Right ventricle myocardium superior (tissue), 1 donor: ENCODE measurements at places on chromosomes 7 and 10. TPM values are rescaled to one million over a fixed set of nuclear protein-coding genes. Genes with fewer than 3 reads are reported as not detected.

- no peak for DNase-seq
Observed at GRCh38 chr10:69655124-69655867, 25.2 kb downstream of the FAM241B start.

- no peak for DNase-seq
Observed at GRCh38 chr10:130483691-130484467, 347.7 kb downstream of the GLRX3 start.

DNA sequence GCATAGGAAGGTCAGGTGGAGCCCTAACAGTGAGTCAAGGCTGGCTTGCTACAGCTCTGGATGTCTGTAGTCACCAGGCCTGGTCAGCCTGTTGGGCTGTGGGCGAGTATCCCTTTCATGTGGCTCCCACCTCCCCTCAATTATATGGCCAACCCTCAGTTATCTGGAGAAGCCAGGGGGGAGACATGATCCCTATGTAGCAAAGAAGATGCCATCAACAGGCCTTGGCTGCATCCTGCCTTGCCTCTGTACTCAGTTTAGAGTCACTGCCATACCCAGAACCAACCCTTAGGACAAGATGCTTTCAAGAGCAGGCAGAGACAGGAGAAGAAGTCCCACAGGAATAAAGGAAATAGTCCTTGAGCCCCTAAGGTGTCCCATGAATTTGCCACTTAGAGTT, 763.9 kb downstream of the GRID1 start:
- DNase-seq, result no peak

GRCh38 chr7:139054101-139054500, 18.3 kb upstream of the ZC3HAV1L start:
- DNase-seq, result no peak

- DNase-seq, result no peak
Observed at GRCh38 chr10:114771157-114771556, 50.4 kb upstream of the FHIP2A start.

- DNase-seq, result no peak
Observed at GRCh38 chr10:124450012-124450782, at the start of gene NKX1-2. NKX1-2 (minus strand) TSS chr10:124450035; CDS start chr10:124449943, 92 bp downstream.

DNA sequence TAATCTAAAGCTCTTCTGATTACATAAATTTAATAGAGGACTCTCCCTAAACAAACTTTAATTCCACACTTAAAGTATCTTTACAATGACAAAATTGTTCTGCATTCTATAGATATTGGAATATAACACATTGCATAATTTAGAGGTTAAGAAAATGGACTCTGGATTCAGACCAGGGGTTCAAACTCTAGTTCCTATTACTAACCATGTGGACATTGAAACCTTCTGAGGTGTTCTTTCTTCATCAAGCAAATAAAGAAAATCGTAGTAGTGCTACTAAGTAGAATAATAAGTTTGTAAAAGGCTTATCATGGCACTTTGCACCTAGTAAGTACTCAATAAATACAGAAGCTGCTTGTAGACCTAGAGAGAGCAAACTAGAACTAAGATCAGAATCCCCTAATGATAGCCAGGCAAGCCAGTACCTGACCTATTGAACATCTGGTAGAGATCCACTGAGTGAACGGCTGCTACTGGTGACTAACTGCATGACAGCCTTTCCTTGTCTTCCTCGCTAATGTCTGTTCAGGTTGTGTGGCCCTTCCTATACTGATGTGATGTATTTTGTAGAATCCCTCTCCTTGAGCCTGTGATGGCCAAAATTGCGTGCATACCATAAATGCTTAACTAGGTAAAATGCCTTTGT, 430.3 kb downstream of the KCNMA1 start:
- no peak for DNase-seq

DNA sequence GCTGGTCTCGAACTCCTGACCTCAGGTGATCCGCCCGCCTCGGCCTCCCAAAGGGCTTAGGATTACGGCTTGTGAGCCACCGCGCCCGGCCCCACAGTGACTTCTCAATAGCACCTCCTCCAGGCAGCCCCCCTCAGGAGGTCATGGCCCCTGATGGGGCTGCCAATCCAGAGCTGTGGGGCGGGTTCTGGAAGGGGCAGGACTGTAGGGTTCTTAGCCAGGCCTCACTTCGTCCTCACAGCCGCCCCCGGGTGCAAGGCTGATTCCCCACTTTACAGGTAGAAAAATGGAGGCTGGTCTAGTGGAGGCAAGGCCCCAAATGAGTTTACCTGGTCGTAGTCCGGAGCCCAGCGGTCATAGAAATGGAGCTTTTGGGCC, 638 bp downstream of the METTL27 start:
- DNase-seq, result peak; percentile 40

- no peak for DNase-seq
Observed at GRCh38 chr10:104040862-104041789, 44.6 kb downstream of the COL17A1 start.

DNA sequence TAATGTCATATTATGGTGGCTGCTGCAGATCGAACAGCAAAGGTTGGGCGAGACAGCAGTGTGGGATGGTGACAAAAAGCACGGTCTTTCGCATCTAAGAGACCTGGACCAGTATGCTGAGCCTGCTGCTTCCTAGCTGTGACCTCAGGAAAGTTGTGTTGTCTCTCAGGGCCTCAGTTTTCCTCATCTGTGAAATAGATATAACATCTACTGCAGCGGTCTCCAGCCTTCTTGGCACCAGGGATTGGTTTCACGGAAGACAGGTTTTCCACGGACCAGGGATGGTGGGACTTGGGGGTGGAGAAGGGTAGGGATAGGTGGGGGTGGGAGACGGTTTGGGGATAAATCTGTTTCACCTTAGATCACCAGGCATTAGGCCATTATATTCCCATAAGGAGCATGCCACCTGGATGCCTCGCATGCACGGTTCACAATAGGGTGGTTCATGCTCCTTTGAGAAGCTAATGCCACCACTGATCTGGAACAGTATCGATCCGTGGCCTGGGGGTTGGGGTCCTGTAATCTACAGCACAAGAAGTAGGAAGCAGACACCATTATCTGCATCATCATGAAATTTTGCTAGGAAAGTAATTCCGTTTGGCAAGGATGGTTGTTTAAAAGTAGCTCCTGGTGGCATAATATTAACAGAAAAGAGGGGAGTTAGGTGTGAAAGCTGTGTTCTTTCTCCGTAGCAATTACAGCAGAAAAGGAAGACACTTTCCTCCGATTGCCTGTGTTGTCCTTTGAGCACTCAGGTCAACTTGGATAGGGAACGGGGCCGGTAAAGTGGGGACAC, 10.8 kb downstream of the KLF6 start:
- no peak for DNase-seq

DNA sequence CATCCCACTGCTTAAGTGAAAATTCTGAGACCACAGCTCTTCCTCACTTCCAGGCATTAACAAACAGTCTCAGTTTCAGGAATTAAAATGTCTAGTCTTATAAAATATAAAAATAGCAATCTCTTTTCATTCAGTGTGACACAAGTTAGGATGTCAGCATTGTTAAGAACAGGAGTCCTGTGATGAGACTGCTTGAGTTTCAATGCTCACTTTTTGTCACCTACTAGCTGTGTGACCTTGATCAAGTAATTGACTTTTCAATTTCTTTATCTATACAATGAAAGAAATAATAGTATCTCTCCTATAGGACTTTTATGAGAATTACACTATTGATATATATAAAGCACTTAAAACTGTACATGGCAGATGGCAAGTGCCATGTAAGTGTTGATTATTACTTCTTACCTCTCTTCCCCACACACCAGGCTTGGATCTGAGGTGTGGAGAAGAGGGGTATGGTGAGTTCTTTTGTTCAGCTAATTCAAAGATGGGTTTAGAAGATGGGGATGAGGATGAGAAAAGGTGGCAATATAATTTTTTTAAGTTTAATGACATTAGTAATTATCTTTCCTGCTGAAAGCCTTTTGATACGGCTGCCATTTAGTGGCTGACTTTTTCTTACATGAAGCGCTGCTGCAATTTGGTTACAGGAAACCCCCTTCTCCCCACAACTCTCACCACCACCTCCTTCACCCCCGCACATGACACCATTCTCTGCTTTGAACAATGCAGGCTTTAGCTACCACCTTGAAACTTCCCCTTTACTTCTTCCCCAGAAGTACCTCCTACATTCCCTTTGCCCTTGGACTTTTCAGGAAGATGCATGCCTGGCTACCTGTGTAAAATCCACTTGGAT, 20.8 kb upstream of the HYAL4 start:
- DNase-seq, result no peak

DNA sequence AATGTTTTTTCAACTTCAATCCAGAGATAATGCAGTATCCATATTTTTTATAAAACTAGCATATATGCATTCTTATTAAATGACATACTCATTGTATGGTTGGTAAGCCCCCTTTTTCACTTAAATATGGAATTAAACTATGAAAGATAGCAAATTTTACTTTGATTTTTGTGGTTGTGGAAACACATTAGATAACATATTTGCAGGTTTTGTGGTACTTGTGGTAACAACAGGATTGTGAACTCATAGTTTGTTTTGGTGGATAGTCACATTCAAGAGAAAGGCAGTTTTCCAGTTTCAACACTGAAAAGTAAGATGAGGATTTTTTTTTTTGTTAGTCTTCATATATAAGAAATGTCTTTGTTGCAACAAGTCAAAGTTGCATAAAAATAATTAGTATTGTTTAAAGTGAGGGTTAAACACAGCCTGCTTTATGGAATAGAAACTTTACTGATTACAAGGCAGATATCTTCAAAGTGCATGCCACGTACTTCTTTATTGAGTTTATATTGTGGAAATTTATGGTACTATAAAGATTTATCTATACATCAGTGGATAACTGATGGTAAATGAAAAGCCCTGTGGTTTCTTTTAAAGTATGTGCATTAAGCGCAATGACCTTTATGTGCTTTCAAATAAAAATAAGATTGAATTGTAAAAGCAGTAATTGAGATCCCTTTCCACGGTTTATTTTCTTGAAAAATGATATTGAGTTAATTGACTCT, 39.7 kb upstream of the SEMA3D start:
- no peak for DNase-seq

- no peak for DNase-seq
Observed at GRCh38 chr10:69398466-69398865, 18.3 kb downstream of the TACR2 start.

DNA sequence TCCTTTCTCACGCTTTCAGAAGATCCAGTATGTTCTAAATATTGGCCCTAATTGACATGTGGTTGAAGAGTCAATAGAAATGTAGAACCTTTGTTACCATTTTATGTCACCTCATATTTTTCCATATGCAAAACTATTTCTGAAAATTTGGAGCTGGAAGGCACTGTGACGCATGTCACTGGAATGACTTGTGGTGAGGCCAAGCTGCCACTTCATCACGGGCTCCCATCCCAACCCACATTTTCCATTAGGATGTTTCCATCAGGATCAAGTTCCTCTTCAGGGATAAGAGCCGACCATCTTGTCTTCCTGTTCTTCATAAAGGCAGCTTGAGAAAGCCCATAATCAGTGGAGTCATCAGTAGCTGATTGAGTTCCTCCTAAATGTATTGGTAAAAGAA, 1241.7 kb downstream of the GATA3 start:
- DNase-seq, result no peak

DNA sequence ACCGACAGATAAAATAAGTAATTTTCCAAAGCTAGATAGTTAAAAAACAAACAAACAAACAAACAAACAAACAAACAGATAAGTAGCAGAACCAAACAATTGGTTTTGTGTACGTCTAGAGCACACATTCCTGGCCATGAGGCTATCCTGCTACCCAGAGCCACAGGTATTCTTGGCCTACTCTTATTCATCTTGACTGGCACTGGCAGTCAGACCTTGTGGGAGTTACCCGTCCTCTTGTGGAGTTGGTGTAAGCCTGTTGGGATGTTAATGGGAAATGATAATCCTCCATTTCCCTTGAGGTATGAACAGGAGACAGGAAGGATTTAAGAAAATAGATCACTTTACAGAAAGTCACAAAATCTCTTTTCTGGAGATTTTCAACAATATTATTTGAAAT, 142.4 kb upstream of the MEOX2 start:
- DNase-seq, result no peak

DNA sequence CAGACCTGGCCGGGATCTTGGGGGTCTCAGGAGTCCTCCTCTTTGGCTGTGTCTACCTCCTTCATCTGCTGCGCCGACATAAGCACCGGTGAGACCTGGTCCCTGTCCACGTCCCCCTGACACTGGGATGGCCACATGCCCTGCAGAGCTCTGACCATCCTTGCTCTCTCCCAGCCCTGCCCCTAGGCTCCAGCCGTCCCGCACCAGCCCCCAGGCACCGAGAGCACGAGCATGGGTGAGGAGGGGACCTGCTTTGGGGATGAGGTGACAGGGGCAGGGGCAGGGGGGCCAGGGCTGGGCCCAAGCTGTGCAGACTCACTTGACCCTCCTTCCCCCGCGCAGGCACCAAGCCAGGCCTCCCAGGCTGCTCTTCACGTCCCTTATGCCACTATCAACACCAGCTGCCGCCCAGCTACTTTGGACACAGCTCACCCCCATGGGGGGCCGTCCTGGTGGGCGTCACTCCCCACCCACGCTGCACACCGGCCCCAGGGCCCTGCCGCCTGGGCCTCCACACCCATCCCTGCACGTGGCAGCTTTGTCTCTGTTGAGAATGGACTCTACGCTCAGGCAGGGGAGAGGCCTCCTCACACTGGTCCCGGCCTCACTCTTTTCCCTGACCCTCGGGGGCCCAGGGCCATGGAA, 959 bp downstream of the PVRIG start:
- no peak for DNase-seq

DNA sequence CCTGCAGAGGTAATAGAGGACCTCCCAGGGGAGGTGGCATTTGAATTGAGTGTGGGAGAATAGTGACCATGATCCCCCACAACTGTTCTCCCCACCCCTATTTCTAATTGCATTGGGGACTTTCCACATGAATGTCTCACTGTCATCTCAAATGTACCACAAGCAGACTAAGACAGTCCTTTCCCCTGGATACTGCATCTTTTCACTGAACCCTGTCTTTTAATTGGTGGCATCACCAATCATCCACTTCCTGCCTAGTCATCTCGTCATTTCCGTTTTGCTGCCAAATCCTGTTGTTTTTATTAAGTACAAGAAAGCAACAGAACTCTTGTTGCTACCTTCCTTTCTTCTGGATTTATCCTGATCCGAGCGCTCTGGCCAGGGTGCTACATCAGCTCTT, 120.3 kb downstream of the NRP1 start:
- no peak for DNase-seq

GRCh38 chr7:119132436-119132835, 907.9 kb downstream of the ANKRD7 start:
- no peak for DNase-seq

- no peak for DNase-seq
Observed at GRCh38 chr10:121087129-121087528, 236.0 kb downstream of the WDR11 start.

- DNase-seq, result no peak
Observed at GRCh38 chr7:50690541-50691011, 92.1 kb downstream of the GRB10 start.

- DNase-seq, result no peak
Observed at GRCh38 chr7:69422574-69422985, 175.7 kb upstream of the AUTS2 start.

The ANKRD61 gene
- not detected for total RNA-seq

The GRM8 gene
- total RNA-seq, result not detected

The ACSL5 gene
- 6.0 TPM for total RNA-seq

The LIPK gene
- total RNA-seq, result not detected

The OR6B1 gene
- total RNA-seq, result not detected

The ANKRD30A gene
- not detected for total RNA-seq

The GJD4 gene
- not detected for total RNA-seq

The PSPH gene
- 12.0 TPM for total RNA-seq

The SCART1 gene
- 0.51 TPM for total RNA-seq

The SPDYE3 gene
- not detected for total RNA-seq

The POLD2 gene
- total RNA-seq, result 75.3 TPM
